ENCODE measurements at places on chromosomes 16 and 17.

DNA sequence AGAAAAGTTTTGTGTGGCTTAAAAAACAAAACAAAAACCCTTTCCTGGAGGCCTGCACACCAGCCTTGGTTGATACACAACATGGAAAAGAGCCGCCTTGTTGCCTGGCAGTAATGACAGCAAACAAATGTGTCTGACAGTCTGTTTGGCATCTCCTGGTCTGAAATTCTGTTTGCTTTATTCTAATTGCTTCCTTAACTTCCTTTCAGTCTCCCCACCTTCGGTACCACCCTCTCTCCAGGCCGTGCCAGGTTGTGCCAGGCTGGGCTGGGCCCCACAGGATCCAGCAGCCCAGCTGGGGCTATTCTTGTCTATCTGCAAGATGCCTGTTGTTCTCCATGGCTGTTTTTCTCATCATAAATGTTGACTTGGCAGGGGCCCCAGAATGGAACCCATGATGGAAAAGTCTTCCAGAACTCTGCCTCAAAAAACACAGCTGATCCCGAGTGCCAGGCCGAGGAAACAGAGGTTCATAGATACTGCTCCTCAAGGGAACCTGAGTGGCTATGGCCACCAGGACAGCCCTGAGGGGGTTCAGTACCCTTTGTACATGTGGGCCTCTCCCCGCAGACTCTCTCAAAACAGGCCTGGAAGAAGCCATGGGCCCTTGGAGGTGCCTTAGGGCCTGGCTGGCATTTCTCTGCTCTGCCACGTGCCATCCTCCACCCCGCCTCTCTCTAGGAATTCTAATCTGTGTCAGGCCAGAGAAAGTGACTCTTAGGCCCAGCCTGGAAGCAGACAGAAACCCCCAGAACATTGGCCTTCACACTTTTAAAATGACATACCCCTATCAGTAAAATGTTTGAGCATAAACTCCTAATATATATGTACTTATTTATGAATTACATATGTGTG lies 50.5 kb downstream of the YPEL2 start:
- peak; percentile 53 for DNase-seq

- no peak for DNase-seq
Measured at GRCh38 chr17:61209106-61209439, 190.6 kb upstream of the TBX2 start.

DNA sequence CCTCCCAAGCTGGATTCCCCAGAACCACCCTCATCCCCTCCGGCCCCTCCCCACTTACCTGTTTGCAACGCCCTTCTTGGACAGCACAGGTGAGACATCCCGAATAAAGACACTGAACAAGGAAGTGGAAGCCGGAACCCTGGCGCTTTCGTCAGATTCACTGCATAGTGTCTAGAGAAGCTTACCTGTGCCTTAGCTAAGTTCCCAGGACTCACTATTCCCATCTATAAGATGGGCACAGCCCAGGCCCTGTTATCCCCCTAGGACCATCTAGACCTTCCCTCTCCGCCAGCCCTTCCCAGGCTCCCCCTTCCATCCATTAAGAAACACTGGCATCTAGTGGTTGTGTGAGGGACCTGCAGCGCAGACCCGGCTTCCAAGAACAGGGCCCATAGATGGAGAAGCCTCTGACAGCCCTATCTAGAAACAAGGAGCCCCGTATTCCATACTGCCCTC lies 26.9 kb upstream of the RPL38 start:
- DNase-seq = peak; percentile 10

GRCh38 chr17:27207073-27207513 lies 86.8 kb upstream of the WSB1 start:
- DNase-seq = no peak

DNA sequence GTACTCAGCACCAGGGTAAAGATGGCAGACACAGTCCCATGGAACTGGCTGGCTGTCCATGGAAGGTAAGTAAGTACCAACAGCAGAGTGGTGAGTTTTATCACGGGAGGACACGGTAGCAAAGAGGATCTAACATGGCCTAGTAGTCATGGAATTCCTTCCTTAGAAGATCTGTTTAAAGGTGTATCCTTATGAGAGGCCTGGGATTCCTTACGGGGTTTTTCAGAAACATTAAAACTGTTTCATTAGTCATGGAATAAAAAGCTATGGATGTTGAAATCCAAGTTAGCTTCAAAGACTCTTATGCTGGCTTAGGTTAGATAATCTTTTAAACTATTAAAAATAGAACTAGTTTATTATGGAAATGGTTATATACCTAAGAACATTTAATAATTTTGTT lies 7.4 kb downstream of the FTO start:
- no peak for DNase-seq

All from caudate nucleus (tissue), 63 donors.